Testis (tissue), 5 donors: ENCODE measurements at places on chromosomes 5 and 9. TPM values are rescaled to one million over a fixed set of nuclear protein-coding genes. Genes with fewer than 3 reads are reported as not detected.

DNA sequence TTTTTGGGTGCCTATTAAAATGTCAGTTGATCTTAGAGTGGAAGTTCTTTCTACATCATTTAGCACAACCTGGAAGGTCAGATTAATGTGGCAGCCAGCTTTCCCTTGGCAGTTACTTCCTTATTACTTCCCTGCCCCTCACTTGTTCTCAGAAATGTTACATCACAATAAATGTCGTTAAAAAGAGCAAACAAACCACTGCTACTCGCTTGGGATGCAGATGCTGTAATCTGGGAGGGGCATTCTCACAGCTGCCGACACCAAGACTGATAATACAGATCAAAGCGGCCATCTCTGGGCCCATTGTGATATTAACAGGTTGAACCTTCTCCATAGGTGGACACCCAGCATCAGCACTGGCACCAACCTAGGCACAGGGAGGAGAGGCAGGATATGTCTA, 29.3 kb downstream of the PLAC8L1 start:
- no peak overlapping the region for H3K27ac ChIP-seq
- H3K4me3 ChIP-seq = no peak overlapping the region
- no peaks in the 10 kb centered on the region for H3K27me3 ChIP-seq

GRCh38 chr9:20442461-20443319, 179.6 kb downstream of the MLLT3 start:
- no peaks in the 10 kb centered on the region for H3K27me3 ChIP-seq
- no peaks in the 10 kb centered on the region for H3K36me3 ChIP-seq
- no peaks in the 10 kb centered on the region for H3K4me1 ChIP-seq

- no peak overlapping the region for H3K4me3 ChIP-seq
- no peak for DNase-seq
- H3K36me3 ChIP-seq = no peaks in the 10 kb centered on the region
- H3K4me1 ChIP-seq = no peaks in the 10 kb centered on the region
- H3K27ac ChIP-seq = no peak overlapping the region
Observed at GRCh38 chr5:177389241-177390169, 5.3 kb downstream of the SLC34A1 start.

DNA sequence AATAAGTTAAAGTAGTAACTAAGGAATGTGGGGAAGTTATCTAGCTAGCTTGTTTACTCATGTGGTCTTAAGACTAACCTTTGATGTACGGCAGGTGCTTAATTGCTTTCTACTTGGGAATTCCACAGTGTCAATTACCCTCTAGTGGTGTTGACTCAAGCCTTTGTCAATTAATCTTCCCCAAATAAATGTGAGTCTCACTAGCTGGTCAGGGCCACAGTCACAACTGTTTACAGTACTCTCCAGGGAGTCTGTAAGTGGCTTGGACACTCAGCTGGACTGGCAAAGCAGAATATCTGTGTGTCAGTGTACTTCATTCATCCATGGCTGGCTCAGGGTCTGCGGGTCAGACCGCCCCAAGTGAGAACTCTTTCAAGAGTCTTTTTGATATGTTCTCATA, 30.8 kb downstream of the SMIM3 start:
- no peaks in the 10 kb centered on the region for H3K36me3 ChIP-seq
- H3K27ac ChIP-seq = no peak overlapping the region
- no peaks in the 10 kb centered on the region for H3K27me3 ChIP-seq
- no peaks in the 10 kb centered on the region for H3K4me1 ChIP-seq
- no peak for DNase-seq

C9orf50 gene
- 3.7 TPM for total RNA-seq

TLX3 gene
- not detected for total RNA-seq
